ENCODE measurements at places on chromosomes 4 and X.

DNA sequence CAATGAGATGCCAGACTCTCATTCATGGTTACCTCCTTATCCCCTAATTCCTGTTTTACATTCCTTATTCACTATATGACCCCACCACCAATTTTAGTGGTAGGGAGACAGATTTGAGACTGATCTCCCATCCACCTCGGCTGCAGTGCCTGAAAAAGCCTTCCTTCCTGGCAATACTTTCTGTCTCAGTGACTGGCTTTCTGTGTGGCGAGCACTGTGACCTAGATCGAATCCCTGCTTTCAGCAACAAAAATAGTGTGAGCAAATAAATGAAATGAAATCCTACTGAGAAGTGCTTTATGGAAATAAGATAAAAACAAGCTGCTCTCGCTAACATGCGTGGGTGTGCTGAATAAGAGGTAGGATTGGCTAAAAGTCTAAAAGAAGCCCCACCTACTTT, 165.3 kb downstream of the GPM6A start:
- no peak for DNase-seq

DNA sequence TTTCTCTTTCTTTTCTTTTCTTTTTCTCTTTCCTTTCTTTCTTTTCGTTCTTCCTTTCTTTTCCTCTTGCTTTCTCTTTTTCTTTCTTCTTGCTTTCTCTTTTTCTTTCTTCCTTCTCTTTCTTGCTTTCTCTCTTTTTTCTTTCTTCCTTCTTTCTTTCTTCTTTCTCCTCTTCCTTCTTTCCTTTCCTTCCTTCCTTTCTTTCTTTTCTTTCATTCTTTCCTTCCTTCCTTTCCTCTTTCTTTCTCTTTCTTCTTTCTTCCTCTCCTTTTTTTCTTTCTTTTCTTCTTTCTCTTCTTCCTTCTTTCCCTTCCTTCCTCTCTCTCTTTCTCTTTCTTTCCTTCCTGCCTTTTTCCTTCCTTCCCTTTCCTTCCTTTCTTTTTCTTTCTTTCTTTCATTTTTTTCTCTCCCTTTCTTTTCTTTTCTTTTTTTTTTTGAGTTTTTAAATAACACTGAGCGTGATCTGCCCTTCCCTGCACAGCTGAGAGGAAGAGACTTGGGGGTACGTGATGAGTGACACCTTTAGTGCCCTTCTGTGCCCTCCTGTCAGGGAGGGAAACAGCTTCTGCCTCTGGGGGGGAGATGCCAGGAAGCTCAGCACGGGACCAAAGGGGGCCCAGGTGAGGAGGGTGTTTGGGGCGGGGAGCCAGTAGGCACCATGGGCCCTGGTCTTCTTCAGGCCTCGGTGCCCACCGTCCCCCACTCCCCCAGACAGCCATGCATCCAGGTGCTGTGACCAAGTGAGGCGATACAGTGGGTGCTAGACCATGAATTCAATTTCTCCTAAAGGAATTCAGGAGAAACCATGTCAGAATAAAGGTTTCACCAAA, 36.6 kb upstream of the CDKN2AIP start:
- DNase-seq: no peak

GRCh38 chrX:153640736-153641575, 6.0 kb upstream of the DUSP9 start:
- DNase-seq: no peak

DNA sequence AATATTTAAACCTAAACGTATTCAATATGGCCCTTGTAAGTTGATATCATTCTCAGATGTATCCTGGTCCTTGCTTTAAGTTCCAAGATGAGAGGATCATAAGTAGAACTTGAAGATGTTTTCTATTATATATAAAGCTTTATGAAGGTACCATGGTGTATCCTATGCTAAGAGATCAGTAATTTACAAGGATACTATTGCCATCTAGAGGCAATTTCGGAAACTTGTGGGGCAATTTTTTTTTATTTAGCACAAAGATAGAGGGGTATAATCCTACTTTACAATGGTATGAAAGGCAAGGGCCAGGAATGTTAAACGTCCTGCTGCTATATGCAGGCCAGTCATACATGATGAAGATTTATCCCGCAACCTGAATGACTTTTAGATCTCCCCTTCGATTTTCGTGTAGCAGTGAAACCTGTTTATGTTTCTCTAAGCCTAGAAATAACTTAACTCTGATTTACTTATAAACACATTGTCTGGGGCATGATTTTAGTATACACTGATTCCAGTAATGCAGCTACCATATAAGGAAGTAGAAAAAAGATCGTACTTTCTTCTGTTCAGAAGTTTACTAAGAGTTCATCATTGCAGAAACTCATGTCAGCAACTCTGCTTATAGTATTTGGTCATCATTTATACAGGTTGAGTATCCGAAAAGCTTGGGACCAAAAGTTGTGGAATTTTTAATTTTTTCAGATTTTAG, 2.6 kb downstream of the SLC25A31 start:
- no peak for DNase-seq

DNA sequence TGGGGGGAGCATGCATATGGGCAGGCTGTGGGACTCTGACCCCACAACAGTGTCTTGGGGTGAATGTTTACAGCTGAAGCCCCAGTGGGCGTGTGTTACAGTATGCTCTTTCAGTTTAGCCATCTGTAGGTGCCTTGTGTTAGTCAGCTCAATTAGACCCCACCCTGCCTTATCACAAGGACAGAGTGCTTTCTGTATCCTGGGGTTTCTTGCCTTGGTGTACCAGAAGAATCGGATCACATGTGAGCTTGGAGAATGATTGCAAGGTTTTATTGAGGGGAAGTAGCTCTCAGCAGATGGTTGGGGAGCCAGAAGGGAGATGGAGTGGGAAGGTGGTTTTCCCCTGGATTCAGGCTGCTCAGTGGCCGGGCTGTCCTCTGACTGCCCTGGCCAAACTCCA, 27.3 kb downstream of the SH3BGRL start:
- no peak for DNase-seq

DNA sequence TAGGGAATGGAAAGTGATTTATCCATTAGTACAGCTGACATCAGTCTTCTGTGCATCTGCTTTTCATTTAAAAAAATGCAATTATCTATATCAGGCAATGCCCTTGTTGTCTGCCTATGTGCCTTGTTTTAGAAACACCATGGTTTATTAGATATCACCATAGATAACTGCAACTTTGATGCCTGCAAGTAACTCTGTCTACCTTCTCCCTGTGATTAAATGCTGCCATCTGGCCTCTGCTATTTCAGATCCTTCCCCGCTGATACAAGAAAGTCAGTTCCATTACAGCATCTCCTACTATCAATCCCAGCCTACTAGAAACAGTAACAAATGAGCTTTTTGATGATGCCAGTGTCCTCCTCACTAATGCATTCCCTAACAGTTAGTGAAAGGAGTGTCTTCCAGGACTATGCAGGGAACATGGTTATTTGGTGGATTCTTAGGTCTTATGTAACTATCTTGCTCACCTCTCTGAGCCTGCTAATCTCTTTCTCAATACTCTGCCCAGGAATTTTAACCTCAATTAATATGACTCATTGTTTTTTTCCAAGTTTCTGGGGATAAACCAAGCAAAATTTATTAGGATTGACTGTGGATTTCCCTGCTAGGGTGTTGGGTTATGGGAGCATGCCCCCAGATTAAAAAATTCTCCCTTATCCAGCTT, 444.9 kb downstream of the RAPGEF2 start:
- no peak for DNase-seq

GRCh38 chrX:23932046-23932445, 24.2 kb downstream of the CXorf58 start:
- no peak for DNase-seq

GRCh38 chrX:10851809-10852208, 231.4 kb upstream of the MID1 start:
- no peak for DNase-seq

- no peak for DNase-seq
Observed at GRCh38 chr4:174531486-174531885, 9.2 kb upstream of the HPGD start.

GRCh38 chrX:8345473-8345872, 119.2 kb upstream of the VCX3B start:
- no peak for DNase-seq

GRCh38 chr4:24416293-24416692, 168.1 kb downstream of the DHX15 start:
- no peak for DNase-seq

DNA sequence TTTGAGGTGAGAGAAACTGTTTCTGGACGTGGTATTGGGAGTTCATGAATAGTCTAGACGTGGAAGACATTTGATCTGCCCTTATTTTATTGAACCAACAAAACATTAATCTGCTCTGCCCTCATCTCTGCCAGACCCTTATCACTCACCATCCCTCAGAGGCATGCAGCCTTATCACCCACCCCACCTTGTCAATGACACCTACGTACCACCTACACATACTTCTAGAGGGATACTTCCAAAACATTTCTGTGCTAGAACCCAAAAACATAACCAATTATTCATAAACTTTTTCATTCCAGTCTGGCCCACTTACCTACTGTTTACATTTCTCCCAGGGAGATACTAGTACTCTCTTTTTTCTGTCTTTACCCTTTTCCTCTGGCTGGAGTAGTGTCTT, 105.2 kb downstream of the RS1 start:
- DNase-seq: no peak

DNA sequence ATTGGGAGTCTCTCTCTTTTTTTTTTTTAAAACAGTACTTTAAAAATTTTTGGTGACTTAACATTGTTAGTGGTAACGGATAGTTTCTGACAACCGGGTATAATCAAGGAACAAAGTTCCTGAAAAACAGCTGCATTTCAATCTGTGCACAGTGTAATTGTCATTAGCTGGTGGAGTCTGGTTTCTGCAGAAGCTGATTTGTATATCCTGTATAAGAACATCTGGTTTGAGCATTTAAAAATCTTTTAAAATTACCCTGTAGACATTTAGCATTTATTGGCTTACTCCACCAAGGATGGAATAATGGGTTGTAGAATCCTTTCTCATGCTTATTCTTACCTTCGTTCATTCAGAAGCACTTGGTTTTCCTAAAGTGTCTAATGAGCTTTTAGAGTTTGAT, 11.2 kb downstream of the JADE1 start:
- DNase-seq: no peak

GRCh38 chrX:53595266-53595810, 91.2 kb downstream of the HUWE1 start:
- DNase-seq: no peak

- no peak for DNase-seq
Observed at GRCh38 chr4:65546882-65547416, 123.3 kb downstream of the EPHA5 start.

DNA sequence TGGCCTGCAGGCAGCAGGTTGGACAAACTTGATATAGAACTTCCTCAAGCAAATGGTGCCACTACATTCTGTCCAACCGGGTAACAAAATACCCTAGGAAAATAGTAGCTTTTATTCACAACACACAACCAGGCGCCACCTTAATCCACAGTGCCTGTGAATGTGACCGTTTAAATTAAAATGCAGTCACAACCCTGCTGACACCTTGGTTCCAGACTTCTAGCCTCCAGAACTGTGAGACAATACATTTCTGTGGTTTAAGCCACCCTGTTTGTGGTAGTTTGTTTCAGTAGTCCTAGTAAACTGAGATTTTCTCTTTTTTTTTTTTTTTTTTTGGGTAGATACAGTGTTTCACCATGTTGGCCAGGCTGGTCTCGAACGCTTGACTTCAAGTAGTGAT, 575.8 kb downstream of the PACRGL start:
- no peak for DNase-seq

- DNase-seq: no peak
Observed at GRCh38 chr4:17055788-17056187, 157.3 kb upstream of the LDB2 start.

- DNase-seq: no peak
Observed at GRCh38 chr4:141497627-141498026, 138.8 kb upstream of the IL15 start.

GRCh38 chrX:115894087-115894486, 276.5 kb upstream of the AGTR2 start:
- no peak for DNase-seq

DNA sequence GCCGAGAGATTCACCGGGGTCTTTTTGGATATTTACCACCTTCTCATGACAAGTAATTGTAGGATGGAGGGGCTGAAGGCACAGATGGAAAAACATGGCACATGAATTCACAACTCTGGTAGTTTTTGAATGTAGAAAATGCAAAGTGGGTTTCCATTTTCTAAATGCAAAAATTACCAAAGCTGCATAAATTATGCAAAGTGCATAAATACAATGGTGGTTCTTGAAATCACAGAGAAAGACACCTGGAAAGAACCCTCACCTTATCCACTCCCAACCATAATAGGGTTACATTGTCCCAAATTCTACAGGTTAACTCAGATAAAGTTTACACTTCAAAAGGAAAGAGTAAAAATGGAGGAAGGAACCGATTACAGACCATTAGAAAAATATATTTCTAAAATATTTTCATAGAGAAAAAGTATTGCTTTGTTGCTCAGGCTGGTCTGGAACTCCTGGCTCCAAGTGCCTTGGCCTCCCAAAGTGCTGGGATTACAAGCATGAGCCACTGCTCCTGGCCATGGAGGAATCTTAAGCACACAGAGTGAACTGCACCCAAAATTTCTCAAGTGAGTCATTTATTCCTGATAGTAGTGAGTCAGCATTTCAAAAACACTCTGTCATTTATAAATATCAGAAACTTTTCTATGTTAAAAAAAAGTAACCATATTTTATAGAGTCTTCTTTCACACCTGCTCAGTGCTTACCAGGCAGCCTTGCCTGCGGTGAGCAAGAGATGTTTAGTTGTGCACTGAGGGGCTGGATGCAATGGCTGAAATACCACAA, 101.4 kb downstream of the FIP1L1 start:
- no peak for DNase-seq

GRCh38 chr4:141563723-141564122, 72.7 kb upstream of the IL15 start:
- no peak for DNase-seq

- DNase-seq: no peak
Observed at GRCh38 chrX:39249999-39250398, 448.7 kb downstream of the MID1IP1 start.

- DNase-seq: no peak
Observed at GRCh38 chrX:76538860-76539259, 111.3 kb downstream of the MAGEE1 start.

- no peak for DNase-seq
Observed at GRCh38 chrX:118730500-118731247, 3.3 kb downstream of the IL13RA1 start.

GRCh38 chrX:39957816-39958566, 139.8 kb downstream of the BCOR start:
- no peak for DNase-seq

DNA sequence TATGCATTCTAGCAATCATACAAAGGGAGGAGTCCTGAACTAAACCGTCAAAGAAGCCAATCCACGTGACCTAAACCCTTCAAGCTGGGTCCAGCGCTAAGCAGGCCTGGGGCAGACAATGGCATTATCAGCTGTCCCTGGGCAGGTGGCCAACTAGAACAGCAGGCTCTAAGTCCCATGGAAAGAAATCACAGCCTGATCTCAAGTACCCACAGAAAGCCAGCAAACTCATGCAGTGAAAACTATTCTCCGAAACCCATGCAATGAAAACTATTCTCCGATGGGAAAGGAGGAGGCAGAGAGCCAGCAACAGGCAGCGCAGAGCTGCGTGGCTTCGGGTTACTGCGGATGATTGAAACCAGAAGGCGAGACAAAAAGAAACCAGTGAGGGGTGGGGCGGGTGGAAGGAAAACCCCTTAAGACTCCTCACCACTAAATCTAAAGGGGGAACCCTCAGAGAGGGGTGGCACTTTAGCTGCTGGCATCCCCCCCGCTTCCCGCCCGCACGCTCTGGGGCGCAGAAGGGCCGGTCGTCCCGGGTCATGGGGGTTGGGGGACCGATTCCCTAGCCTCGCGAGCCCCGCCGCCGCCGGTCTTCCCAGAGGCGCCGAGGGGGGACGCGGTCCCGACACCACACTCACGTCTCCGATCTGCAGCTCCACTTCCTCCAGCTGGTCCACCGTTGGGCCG, 567 bp downstream of the C4orf46 start:
- DNase-seq: peak; percentile 39

- DNase-seq: no peak
Observed at GRCh38 chr4:176268963-176269362, at the start of gene ASB5. TSS of gene ASB5 (minus strand) at chr4:176269222. CDS start at chr4:176269108, 114 bp downstream.
